Stromal cell of bone marrow (primary cell): ENCODE measurements at places on chromosomes 5 and 9.

DNA sequence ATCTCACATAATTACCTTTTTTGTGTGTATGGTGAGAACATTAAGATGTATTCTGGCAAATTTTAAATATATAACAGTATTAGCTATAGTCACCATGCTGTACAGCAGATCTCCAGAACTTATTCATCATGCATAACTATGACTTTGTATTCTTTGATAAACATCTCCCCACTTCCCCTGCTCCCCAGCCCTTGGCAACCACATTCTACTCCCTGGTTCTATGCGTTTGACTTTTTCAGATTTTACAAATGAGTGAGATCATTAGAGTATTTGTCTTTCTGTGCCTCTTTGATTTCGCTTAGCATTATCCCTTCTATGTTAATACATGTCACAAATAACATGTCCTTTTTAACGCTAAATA is 49.4 kb downstream of the SMC2 start:
- DNase-seq, result no peak

- no peak for DNase-seq
Observed at GRCh38 chr5:66795682-66796081, 199.5 kb downstream of the MAST4 start.

GRCh38 chr5:150358261-150359095 is 981 bp downstream of the TCOF1 start:
- DNase-seq, result no peak

GRCh38 chr9:93827545-93828330 is 127.4 kb downstream of the BARX1 start:
- DNase-seq, result peak; percentile 4

DNA sequence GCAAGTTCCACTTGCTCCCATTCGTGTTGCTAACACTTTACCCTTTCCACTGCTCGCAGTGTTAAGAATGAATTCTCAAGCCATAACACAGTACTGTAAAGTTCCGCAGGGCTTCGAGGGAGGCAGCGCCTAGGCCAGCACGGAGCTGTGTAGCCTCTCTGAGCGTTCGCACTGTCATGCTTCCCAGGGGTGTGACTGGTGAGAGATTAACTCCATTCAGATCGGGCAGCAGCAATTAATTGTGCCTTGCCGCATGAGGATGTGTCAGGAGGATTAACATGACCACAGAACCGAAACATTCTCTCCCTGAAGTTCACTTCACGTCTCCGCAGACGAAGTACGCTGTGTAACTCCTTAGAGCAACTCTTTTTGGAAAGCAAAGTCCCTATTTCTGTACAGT is 23.2 kb downstream of the ZBTB34 start:
- no peak for DNase-seq

- DNase-seq, result peak; percentile 6
Observed at GRCh38 chr5:116626272-116626723, 51.7 kb upstream of the SEMA6A start.

- DNase-seq, result no peak
Observed at GRCh38 chr5:61482980-61483379, 150.9 kb downstream of the ZSWIM6 start.

- DNase-seq, result no peak
Observed at GRCh38 chr5:170701334-170701733, 82.2 kb upstream of the GABRP start.

GRCh38 chr9:113183956-113184488 is 33.2 kb downstream of the SLC31A2 start:
- DNase-seq, result no peak

- DNase-seq, result peak; percentile 99
Observed at GRCh38 chr9:4371108-4371507, 71.2 kb upstream of the GLIS3 start.

- DNase-seq, result no peak
Observed at GRCh38 chr5:53917095-53917494, 356.7 kb downstream of the NDUFS4 start.
